Endothelial cell (in vitro differentiated cells): ENCODE measurements at places on chromosomes 7 and 10.
A peak's percentile ranks its signal among the peaks of the same experiment; 100 is the strongest.

DNA sequence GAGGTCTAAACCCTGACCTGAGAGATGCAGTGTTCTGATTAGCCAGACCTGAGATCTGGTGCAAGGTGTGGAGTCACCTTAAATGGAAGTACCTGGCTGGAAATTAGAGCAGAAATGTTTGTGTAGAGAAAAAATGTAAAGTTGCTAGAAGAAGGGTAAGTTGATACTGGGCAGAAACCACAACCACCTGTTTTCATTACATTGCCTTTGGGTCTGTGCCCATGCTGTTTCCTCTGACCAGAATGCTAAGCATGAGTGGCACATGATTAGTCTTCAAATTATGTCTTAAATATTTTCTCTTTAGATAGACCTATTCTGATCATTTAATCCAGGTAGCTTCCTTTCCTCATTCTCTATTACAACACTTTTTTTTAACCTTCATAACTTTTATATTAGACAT, 69.0 kb downstream of the CASD1 start:
- no peak for DNase-seq
- H3K27me3 ChIP-seq: no peaks in the 10 kb centered on the region
- H3K4me1 ChIP-seq: no peaks in the 10 kb centered on the region
- peaks cover 29% of the 10 kb centered on the region for H3K36me3 ChIP-seq
- no peak overlapping the region for H3K27ac ChIP-seq

GRCh38 chr7:90345595-90346335, 751 bp upstream of the GTPBP10 start:
- H3K4me1 ChIP-seq: peaks cover 12% of the 10 kb centered on the region
- H3K27ac ChIP-seq: peak overlapping the region; percentile 78
- peak overlapping the region; percentile 97 for H3K4me3 ChIP-seq

DNA sequence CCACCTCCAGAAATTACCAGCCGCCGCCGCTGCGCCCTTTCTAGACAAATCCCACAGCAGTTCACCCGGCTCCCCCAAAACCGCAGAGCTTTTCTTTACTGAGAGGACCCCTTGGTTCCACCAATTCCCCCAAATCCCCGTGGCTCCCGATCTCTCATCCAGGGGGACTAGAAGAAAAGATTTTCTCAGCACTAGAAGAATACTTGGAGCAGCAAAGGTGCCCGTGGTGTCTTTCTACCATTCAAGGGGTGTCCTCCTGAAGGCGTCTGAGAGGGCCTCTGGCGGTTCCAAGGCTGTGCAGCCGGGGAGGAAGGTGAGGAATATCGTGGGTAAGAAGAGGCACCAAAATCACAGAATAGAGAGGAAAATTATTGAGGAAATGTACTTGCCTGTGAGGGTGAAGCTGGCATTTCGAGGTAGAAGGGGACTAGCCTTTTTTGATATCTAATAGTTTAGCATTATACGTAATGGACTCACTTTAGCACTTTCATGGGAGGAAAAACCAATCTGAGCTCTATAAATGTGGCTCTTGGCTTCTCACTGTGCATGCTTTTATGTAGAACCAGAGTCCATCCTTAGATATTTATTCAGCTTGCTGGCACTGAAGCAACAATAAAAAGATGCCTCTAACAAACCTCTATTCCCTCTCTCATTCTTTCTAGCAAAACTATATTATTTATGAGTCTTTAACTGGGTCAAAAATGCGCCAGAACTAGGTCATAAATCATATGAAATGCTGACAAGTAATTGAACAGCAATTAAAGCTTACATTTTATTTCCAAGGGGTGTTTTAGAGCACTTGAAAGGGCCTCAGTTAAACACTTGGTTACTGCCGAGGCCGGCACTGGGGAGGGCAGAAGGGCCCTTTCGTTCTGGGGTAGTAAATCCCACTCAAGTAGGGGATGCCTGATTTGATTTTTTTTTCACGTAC, 13.8 kb upstream of the HOXA2 start:
- no peak overlapping the region for H3K4me3 ChIP-seq
- H3K27ac ChIP-seq: no peak overlapping the region
- peaks cover 48% of the 10 kb centered on the region for H3K27me3 ChIP-seq
- DNase-seq: no peak
- peaks cover 17% of the 10 kb centered on the region for H3K4me1 ChIP-seq
- no peaks in the 10 kb centered on the region for H3K36me3 ChIP-seq

DNA sequence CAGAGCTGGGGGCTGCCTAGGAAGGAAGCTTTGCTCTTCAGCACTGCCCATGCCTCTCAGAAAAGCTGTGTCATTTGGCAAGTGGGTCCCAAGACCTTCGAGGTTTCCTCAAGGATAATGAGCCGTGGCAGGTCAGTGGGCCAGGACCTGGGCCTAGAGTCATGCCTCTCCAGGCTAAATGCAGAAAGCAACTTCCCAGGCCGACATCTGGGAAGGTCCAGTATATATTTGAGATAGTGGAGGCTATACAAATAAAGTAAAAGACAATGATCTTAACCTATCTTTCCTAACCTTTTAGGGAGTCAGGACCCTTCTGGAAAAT, 2.4 kb upstream of the HOXA10 start:
- H3K27ac ChIP-seq: no peak overlapping the region
- no peaks in the 10 kb centered on the region for H3K36me3 ChIP-seq
- DNase-seq: no peak
- peaks cover 26% of the 10 kb centered on the region for H3K4me1 ChIP-seq

- H3K27ac ChIP-seq: peak overlapping the region; percentile 89
- H3K4me3 ChIP-seq: no peak overlapping the region
- H3K36me3 ChIP-seq: peaks cover 14% of the 10 kb centered on the region
- peaks cover 79% of the 10 kb centered on the region for H3K4me1 ChIP-seq
- H3K27me3 ChIP-seq: peaks cover 6% of the 10 kb centered on the region
Observed at GRCh38 chr7:5692845-5693278, 88.6 kb downstream of the RNF216 start.

DNA sequence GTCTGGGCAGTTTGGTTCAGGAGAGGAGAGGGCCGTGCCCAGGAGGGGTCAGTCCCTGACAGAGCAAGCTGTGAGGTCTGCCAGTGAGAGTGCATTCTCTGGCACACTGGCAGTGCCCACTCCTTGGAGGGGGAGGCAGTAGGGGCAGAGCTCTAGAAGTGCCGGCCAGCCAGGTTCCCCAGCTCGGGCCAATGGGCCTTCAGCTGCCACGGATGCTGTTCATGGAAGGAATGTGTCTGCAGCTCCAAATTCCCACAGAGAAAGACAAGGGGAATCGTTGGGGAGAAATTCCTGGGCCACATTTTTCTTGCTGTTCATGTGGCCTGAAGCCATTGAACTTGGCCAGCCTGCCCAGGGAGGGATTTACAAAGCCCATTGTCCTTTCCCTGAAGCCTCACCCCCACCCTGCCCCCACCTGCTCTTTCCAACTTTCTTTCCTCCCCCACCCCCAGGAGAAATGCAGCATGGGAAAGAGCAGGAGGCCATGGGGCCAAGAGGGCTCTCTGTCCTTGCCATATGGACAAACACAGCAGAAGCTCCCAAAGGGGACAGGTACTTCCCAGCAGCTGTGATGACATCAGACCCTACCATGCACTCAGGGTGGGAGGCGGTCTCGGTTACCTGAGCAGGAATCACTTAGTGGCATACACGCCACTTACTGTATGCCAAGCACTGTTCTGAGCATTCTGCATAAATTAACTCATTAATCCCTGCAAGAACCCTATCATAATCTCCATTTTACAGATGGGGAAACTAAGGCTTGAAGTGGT, 70.7 kb downstream of the ARHGAP22 start:
- no peaks in the 10 kb centered on the region for H3K4me1 ChIP-seq
- no peak overlapping the region for H3K4me3 ChIP-seq
- H3K27me3 ChIP-seq: peaks cover 3% of the 10 kb centered on the region
- no peak for DNase-seq

GRCh38 chr10:118818621-118819221, 64.0 kb upstream of the CACUL1 start:
- no peaks in the 10 kb centered on the region for H3K36me3 ChIP-seq
- no peak overlapping the region for H3K27ac ChIP-seq
- no peaks in the 10 kb centered on the region for H3K27me3 ChIP-seq
- no peak overlapping the region for H3K4me3 ChIP-seq
- DNase-seq: no peak

DNA sequence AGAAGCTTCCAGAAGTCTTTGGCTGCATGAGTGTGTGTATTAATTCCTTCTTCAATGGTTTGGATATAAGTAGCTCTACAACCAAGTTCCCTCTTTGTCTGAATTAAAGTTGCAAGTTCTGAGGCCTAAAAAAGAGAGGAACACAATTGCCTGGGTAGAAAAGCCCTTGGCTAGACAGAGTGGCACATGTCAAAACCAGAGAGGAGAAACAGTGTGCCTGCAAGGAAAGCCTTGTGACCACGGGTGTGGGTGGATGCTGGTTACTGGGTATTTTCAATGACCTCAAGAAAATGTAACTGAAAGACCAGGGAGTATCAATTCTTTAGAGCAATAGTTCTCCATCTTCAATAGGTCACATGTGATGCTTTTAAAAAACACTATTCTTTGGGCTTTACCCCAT, 148.3 kb downstream of the SVIL start:
- DNase-seq: no peak
- peaks cover 30% of the 10 kb centered on the region for H3K4me1 ChIP-seq
- peaks cover 67% of the 10 kb centered on the region for H3K36me3 ChIP-seq
- peaks cover 3% of the 10 kb centered on the region for H3K27me3 ChIP-seq
- H3K4me3 ChIP-seq: no peak overlapping the region

DNA sequence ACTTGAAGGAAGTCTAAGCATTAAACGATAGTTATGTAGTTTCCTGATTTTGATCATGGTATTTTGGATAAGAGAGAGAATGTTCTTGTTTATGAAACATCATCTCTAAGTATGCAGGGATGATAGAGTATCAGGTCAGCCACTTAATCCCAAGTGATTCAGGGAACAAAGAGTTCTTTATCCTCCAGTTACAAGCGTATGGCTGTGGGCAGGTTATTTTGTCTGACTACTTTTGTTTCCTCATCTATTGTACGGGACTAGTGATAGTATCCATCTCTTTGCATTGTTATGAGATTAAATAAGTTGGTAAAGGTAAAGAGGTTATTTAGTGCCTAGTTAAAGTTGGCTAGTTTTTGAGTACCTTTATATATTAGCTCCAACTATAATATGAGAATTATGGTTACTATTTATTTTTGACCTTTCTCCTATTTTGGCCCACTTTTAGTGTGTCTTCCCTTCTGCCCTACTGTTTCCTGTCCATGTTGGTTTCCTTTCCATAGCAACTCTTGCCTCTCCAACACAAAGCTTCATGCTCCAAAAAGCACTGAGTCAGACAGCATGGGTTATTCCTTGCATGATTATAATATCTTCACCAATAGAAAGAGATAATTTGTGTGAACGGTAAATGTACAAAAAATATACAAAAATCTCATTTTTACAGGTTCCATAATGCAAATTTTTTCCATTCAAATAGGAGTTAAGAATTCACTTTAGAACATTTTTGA, 65.4 kb downstream of the SP8 start:
- DNase-seq: no peak
- H3K36me3 ChIP-seq: no peaks in the 10 kb centered on the region
- H3K4me1 ChIP-seq: no peaks in the 10 kb centered on the region

DNA sequence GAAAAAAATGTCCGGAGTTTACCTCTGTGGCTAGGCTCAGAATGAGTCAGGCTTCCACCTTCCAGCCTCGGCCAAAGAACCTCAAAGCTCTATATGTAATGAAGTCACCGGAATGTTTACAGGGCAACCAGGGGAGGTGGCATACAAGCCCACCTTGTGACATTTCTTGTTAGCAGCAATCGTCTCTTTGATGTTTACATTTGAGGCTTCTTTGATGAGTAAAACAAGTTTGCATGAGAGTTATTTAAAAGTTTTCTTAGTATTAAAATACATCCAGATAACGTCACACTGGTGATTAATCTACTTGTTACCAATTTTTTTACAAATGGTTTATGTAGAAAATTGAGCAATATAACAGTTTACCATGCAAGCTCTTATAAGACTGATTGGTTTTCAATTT, 133.1 kb upstream of the ADAM12 start:
- no peak overlapping the region for H3K4me3 ChIP-seq
- H3K4me1 ChIP-seq: no peaks in the 10 kb centered on the region
- H3K36me3 ChIP-seq: no peaks in the 10 kb centered on the region

- no peak overlapping the region for H3K4me3 ChIP-seq
- no peak for DNase-seq
- no peak overlapping the region for H3K27ac ChIP-seq
- peaks cover 14% of the 10 kb centered on the region for H3K4me1 ChIP-seq
- H3K36me3 ChIP-seq: no peaks in the 10 kb centered on the region
Observed at GRCh38 chr7:133016604-133017003, 65.3 kb downstream of the CHCHD3 start.

DNA sequence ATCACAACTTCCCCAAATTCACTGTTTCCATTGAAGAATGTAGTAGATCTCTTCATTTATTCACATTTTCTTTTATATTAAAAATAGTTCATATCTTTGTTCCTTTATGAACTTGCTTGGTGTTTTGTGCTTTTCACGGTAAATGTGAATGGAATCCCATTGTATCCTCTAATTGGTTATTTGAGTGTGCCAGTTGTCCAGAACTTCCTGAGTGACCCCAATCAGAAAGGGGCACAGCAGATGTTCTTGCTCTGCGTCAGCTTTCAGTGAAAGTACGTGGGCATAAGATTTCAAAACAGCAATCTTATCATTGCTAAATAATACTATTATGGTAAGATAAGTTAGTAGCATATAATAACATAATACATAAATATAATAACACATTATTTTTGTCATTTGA, 47.0 kb downstream of the PTPRZ1 start:
- H3K4me1 ChIP-seq: no peaks in the 10 kb centered on the region
- DNase-seq: no peak
- H3K27ac ChIP-seq: no peak overlapping the region
- H3K36me3 ChIP-seq: no peaks in the 10 kb centered on the region

- no peaks in the 10 kb centered on the region for H3K4me1 ChIP-seq
- no peaks in the 10 kb centered on the region for H3K36me3 ChIP-seq
- H3K4me3 ChIP-seq: no peak overlapping the region
- peaks cover 3% of the 10 kb centered on the region for H3K27me3 ChIP-seq
- no peak for DNase-seq
Observed at GRCh38 chr7:114785496-114785895, 136.4 kb upstream of the MDFIC start.

GRCh38 chr7:68706291-68706690, 892.0 kb upstream of the AUTS2 start:
- H3K36me3 ChIP-seq: peaks cover 14% of the 10 kb centered on the region
- peaks cover 1% of the 10 kb centered on the region for H3K27me3 ChIP-seq
- H3K4me1 ChIP-seq: no peaks in the 10 kb centered on the region

- peaks cover 4% of the 10 kb centered on the region for H3K36me3 ChIP-seq
- H3K4me3 ChIP-seq: no peak overlapping the region
- no peak for DNase-seq
- H3K27me3 ChIP-seq: no peaks in the 10 kb centered on the region
- H3K4me1 ChIP-seq: no peaks in the 10 kb centered on the region
Observed at GRCh38 chr10:45202242-45202641, 113.2 kb downstream of the OR13A1 start.

DNA sequence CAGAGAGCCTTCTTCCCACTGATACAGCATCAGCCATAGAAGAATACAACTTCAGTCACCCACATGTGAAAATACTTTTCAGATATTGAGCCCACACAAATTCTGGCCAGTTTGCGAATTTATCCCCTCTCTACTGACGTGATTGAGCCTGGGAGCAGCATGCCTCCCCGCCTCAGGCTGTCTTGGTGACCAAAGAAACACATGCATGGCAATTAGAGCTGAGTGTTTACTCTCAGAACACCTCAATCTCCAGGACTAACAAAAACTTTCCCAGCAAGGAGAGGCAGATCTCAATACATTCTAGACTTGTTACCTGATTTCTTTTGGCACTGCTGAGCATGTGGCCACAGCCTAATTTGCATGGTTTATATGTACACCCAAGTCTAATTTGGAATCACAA, 122.5 kb downstream of the TMEM26 start:
- no peaks in the 10 kb centered on the region for H3K36me3 ChIP-seq
- H3K27me3 ChIP-seq: no peaks in the 10 kb centered on the region
- H3K27ac ChIP-seq: no peak overlapping the region
- no peaks in the 10 kb centered on the region for H3K4me1 ChIP-seq
